ENCODE measurements at places on chromosomes 4 and X.

DNA sequence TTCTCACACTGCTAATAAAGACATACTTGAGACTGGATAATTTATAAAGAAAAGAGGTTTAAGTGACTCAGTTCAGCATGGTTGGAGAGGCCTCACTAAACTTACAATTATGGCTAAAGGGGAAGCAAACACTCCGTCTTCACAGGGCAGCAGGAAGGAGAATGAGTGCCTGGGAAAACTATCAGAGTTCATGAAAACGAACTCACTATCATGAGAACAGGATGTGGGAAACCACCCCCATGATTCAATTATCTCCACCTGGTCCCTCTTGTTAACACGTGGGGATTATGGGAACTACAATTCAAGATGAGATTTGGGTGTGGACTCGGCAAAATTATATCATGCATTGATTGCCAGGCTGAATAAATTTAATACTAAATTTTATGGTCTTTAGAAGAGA lies 592.7 kb downstream of the GRXCR1 start:
- H3K4me3 ChIP-seq: no peak overlapping the region
- DNase-seq: no peak
- H3K27me3 ChIP-seq: no peaks in the 10 kb centered on the region
- H3K27ac ChIP-seq: no peak overlapping the region

GRCh38 chrX:134013524-134013923 lies 28.1 kb upstream of the GPC3 start:
- no peaks in the 10 kb centered on the region for H3K36me3 ChIP-seq
- no peaks in the 10 kb centered on the region for H3K27me3 ChIP-seq
- H3K4me3 ChIP-seq: no peak overlapping the region
- DNase-seq: no peak
- peaks cover 2% of the 10 kb centered on the region for H3K4me1 ChIP-seq
- H3K27ac ChIP-seq: no peak overlapping the region

DNA sequence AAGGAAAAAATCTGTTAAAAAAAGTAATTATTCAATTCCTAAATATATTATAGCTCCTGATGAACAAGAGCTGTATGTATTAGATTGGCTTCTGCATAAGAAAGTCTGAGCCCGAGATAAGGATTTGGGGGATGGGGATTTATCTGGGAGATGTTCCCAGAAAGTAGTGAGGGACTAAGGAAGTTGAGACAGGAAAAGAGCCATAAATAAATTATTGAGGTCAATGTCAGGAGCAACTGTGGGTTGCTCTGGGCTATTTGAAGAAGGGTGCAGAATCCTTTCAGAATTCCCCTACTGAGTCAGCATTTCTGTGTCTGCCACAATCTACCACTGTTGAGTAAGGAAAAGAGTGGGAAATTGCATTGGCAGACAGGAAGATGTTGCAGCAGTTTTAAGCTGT lies 3.1 kb upstream of the TDO2 start:
- H3K4me1 ChIP-seq: no peaks in the 10 kb centered on the region
- H3K4me3 ChIP-seq: no peak overlapping the region
- no peak overlapping the region for H3K27ac ChIP-seq
- no peak for DNase-seq
- H3K27me3 ChIP-seq: no peaks in the 10 kb centered on the region

GRCh38 chrX:78124307-78124706 lies 15.1 kb downstream of the TAF9B start:
- DNase-seq: no peak
- H3K4me1 ChIP-seq: no peaks in the 10 kb centered on the region
- H3K27ac ChIP-seq: no peak overlapping the region

- H3K27me3 ChIP-seq: peaks cover 11% of the 10 kb centered on the region
- no peak for DNase-seq
- H3K36me3 ChIP-seq: no peaks in the 10 kb centered on the region
- no peak overlapping the region for H3K27ac ChIP-seq
These were observed 2.3 kb upstream of the HTATSF1 start for GRCh38 chrX:136495043-136495442.
